ENCODE measurements at places on chromosomes 3 and 15. TPM values are rescaled to one million over a fixed set of nuclear protein-coding genes. Genes with fewer than 3 reads are reported as not detected.

- DNase-seq, result no peak
These were observed 610.0 kb upstream of the ZNF385D start for GRCh38 chr3:22360970-22361369.

DNA sequence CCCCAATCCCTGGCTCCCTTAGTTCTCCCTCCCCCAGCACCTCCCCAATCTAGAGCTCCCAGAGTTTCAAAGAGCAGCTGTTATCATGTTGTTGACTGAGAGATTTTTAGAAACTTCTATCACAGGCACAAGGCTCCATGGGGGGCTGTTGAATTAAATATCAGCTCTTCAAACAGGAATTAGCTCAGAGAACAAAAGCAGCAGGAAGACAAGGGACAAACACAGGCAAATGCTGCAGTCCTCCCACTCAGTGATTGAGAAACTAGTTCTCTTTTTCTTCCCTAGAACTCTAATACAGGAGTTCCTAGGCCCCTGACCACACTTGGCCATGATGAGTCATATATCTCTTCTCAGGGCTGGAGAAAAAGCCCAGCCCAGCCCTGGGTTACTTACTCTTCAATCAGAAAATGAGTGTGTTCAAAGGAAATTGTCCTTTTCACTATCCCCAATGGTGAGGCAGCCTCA, 262.1 kb downstream of the IGSF11 start:
- no peak for DNase-seq

GRCh38 chr3:184158404-184158803, 3.2 kb downstream of the DVL3 start:
- no peak for DNase-seq

GRCh38 chr3:138441742-138442141, 7.3 kb downstream of the ESYT3 start:
- DNase-seq, result no peak

Gene STRIT1
- total RNA-seq, result not detected

DNA sequence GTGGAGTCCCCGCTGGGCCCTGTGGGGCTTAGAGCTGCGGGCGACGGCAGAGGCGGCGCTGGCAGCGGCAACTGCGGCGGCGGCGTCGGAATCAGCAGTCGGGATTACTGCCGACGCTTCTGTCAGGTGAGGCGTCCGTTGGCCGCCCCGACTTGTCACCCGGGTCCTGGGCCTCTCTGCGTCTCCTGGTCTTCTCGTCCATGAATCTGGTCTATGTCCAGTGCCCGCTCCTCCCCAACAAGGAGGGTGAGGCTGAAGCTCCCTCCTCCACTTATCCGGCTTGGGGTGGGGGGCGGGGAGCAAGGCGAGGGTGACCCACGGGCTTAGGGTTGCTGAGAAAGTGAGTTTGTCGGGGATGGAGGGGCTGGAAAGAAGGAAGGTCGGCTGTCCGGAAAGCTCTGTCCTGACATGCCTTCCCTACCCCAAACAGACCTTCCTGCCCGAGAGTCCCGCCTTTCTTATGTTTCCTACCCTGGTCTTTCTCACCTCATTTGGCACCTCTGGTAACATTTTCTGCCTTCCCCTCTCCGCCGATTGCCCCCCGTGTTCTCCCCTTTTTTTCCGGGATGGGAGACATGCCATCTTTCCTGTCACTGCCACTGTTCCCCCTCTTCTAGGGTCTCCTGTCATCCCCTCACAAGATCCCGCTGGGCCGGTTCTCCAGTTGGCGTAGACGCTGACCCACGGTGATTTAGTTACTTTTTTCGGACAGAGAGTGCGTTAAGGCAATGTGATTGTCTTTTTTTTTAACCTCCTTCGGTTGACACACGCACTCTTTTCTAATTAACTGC, 520 bp downstream of the ZNF654 start:
- DNase-seq, result peak; percentile 3

GRCh38 chr3:130963444-130963843, 63.2 kb downstream of the ASTE1 start:
- no peak for DNase-seq

Gene SLC25A36
- total RNA-seq, result 107 TPM

Gene RIOX2
- total RNA-seq, result 36.3 TPM

DNA sequence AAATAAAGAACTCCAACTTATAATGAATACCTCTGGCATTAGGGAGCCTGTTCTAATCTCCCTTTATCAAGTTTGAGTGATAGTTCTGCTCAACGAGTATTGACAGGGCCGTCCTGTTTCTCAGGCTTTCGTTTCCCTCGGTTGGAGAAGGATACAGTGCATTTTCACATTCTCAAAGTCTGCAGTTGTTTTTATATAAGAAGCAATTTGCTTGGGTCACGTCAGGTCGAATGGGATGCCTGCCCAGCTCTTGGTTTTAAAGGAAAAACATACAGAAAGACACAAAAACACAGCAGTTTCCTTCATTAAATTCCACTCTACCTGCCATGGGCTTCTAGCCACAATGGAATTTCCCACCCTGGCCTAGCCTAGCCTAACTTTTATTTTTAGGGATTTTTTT, 366.3 kb downstream of the TIGIT start:
- no peak for DNase-seq

GRCh38 chr3:140152851-140153639, 218.1 kb downstream of the CLSTN2 start:
- no peak for DNase-seq

Gene RTP4
- 12.3 TPM for total RNA-seq

- DNase-seq, result no peak
These were observed 26.4 kb upstream of the KCNAB1 start for GRCh38 chr3:156093964-156094363.

DNA sequence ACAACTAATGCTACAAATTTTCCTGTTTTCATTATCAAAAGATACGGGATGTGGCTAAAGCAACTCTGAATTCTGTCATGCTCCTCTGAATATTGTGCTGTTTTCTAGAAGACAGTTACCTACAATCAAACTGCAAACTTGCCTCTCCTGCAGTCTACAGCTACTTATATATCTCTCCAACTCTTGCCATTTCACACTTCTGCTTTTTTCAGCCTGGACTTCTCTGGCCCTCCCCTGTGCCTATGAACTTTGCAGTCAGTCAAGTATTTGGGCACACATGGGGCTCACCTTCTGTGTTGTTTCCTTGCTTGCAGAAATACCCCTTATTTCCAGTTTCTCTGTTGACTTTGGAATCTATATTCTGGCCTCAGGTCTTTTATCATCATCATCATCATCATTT, 575.6 kb downstream of the GRM7 start:
- no peak for DNase-seq

DNA sequence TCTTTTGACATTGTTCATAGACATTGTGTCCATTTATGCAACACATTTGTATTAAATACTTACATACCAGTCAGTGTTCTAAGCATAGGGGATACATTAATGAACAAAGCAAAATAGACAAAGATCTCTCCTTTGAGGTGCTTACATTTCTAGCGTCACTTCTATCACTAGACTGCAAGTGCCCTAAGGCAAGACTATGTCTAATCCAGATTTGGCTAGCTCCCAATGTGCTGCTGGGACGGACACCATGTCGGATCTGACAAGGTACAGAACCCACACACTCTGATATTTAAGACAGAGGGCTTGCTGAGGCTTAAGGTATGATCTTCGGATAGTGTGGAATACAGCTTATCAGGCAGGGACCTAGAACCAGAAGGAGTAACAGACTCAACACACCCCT, 41.4 kb downstream of the MYLK start:
- DNase-seq, result no peak

Gene RNU6-1
- not detected for total RNA-seq

Gene NOX5
- total RNA-seq, result 0.20 TPM

- DNase-seq, result no peak
These were observed 63.8 kb upstream of the CTSH start for GRCh38 chr15:79008659-79009058.

Gene CSTA
- not detected for total RNA-seq

GRCh38 chr3:45545476-45545875, 49.1 kb upstream of the LIMD1 start:
- peak; percentile 24 for DNase-seq

GRCh38 chr15:78421238-78421965, 16.6 kb upstream of the IREB2 start:
- DNase-seq, result no peak

Gene ATP13A5
- 0.66 TPM for total RNA-seq

DNA sequence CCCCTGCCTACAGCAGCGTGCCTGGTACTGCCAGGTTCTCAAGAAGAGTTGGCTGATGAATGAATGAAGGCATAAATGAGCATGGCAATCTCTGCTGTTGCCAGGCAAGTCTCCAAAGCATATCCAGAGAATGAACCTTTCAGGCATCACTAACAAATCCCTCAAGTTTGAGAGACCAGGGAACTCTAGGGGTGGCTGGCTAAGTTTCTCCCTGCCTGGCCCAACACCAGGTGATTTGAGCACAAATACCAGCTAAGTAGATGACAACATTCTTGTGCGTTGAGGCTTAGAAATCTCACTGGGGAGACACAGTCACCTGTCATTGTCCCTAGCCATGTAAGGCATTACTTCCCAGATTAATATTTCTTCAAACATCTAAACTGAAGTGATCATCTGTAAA, 81.4 kb upstream of the PTX3 start:
- no peak for DNase-seq

GRCh38 chr3:102129760-102130608, 280.7 kb downstream of the NFKBIZ start:
- peak; percentile 20 for DNase-seq

DNA sequence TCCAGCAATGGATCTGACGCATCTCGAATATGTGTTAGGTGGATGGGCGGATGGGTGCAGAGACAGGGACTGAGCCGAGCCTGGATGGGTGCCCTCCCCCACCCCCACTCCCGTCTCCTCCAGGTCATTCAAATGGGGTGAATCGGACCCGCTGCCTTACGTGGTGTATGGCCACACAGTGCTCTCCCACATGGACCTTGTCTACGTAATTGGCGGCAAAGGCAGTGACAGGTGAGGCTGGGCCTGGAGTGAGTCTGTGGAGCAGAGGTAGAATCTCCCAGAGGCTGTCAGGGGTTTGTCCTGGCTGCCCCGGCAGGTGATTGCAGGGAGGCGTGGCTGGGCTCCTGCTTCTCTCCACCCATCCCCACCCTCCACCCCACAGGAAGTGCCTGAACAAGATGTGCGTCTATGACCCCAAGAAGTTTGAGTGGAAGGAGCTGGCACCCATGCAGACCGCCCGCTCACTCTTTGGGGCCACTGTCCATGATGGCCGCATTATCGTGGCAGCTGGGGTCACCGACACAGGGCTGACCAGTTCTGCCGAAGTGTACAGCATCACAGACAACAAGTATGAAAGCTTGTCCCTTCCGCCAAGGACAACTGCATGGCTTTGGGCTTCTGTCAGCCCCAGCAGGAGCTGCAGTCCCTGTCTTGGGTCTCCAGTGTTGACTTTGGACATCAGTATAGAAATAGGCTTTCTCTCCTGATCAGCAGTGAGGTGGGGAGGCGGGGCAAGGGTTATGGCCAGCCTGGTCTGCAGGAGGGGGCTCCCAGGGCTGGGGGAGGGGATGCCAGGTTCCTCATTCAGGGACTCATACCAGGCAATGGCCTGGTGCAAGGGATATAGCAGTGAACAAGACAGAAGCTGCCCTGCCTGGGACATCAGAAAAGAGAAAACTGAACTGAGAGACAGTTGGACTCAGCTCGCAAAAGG, 3.4 kb downstream of the KLHL40 start:
- no peak for DNase-seq

- DNase-seq, result no peak
These were observed 95.4 kb downstream of the TBC1D2B start for GRCh38 chr15:77982127-77982490.

Gene ZNF502
- total RNA-seq, result 1.8 TPM

GRCh38 chr15:88718731-88719130, 79.9 kb downstream of the ISG20 start:
- DNase-seq, result no peak

GRCh38 chr3:7820969-7821368, 680.7 kb upstream of the LMCD1 start:
- DNase-seq, result no peak

DNA sequence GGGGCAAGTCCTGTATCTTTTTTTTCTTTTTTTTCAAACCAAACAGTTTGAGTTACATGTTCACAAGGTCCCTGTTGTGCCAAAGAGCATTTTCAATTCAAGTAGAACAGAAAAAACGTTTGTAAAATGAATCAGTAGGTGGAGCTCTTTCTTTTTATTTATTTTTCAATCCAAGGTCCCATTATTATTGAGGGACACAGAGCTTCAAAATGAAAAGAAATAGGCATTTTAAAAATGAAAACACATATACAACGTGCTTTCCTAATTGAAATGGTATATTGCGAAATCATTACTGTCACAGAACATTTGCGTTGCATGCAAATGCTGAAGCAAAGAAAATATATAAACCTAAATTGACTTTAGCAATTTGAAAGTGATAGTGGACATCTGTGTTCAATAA, 711.0 kb downstream of the MECOM start:
- no peak for DNase-seq

GRCh38 chr3:193857996-193858395, 265.0 kb downstream of the OPA1 start:
- DNase-seq, result no peak

- DNase-seq, result no peak
These were observed 393.7 kb upstream of the RGMA start for GRCh38 chr15:93482731-93483130.

Gene C3orf49
- total RNA-seq, result not detected

Gene CLDN1
- 204 TPM for total RNA-seq

Gene ERC2
- total RNA-seq, result 1.3 TPM

Gene PLSCR4
- 6.3 TPM for total RNA-seq

- no peak for DNase-seq
These were observed 196.2 kb upstream of the MRPL3 start for GRCh38 chr3:131699001-131699400.

Gene RPL14
- 1,147 TPM for total RNA-seq

- DNase-seq, result no peak
These were observed 135.4 kb upstream of the CBLB start for GRCh38 chr3:106004137-106004681.

- DNase-seq, result peak; percentile 39
These were observed 140.6 kb downstream of the RBPMS2 start for GRCh38 chr15:64634576-64635498.

DNA sequence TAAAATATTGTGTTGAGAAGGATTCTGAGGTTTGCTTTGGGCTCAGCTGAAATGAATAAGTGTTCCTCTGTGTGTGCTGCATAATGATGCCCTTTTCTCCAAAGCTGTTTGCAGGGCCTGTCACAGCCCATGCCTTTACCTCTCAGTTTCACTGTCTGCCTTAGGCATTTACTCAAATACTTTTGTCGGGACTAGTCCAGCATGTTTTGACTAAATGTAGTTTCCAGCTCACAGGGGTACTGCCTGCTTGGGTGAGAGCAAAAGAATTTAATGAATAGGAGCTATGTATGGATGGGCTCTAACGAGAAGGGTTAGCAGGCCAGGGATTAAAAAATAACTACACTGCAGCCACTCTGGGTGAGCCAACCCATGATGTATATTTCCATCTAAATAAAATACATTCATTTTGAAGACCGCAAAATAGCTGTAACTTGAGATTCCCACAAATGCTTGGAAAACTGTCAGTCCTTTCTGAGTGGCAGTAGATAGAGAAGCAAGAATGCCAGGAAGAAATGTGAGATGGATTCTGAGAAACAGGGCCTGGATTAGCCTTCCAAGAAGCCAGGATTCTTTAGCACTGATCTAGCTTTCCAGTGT, 549.2 kb upstream of the TBL1XR1 start:
- no peak for DNase-seq

Data from Calu3 (cell line).